Activated T-helper 1 cell treated with anti-CD3 and anti-CD28 coated beads, Interleukin-2, amount 50 U/mL, for 16 hours (primary cell): ENCODE measurements at places on chromosomes 2 and 18.

DNA sequence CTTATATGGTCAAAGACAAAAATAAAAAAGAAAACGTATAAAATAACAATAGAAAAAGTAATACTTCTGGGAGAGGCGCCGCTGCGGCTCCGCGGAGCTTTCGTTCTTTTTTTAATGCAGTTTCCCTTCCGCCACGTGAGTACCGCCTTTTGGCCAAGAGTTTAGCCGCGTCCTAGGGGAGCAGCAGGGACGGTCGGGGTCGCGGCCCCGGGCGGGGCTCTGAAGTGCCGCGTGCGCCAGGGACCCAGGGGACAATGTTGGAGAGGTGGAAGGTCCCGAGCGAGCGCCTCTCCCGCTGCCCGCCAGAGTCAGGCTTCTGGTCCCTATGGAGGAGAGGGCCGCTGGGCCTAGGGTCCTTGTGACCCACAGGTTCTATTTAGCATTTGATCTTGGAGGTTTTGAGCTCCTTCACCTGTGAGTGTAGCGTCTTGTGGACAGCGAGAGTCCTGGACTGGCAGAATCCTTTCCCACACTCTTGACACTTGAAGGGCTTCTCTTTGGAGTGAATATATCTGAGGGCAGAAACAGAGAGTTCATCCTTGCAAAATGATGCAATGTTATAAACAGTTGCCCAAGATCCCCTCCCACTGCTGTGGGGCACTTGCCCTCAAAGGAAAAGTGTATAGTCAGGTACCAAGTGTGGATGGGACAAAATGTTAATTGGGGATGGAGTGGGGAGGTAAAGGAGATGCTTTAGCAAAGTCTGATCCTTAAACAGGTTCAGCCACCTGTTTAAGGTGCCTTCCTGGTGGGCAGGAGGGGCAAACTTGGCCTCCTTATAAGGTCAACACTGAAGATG lies 6.3 kb downstream of the OSR1 start:
- DNase-seq, result no peak

GRCh38 chr2:5454051-5454390 lies 238.2 kb upstream of the SOX11 start:
- DNase-seq, result no peak

DNA sequence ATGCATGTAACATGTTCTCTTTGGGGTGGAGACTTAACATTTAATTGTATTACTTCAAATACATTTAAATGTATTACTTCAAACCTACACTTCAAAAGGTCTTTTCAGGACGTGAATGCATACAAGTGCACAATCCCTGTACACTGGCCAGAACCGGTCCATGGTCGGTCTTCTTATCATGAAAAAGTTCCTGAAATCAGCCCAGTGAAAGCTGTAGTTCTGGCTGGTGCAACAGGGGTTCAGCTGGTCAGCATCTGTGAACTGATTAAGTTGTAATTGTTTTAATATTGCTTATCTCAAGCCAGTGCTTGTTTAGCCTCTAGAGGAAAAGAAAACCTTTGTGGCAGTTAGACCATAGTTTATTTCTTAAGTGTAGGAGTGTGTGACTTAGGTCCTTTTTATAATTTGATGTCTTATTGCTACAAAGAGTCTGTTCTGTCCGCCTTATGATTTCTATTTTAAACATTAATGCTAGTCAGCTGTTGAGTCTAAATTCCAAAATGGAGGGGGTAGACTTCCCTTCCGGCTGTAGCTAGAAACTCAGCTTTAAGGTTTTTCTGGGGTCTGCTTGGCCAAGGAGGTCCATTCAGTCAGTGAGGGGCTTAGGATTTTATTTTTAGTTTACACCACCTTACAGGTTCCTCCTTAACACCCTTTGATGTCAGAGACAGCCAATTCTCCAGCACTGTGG lies 768 bp upstream of the CYBRD1 start:
- DNase-seq, result no peak

DNA sequence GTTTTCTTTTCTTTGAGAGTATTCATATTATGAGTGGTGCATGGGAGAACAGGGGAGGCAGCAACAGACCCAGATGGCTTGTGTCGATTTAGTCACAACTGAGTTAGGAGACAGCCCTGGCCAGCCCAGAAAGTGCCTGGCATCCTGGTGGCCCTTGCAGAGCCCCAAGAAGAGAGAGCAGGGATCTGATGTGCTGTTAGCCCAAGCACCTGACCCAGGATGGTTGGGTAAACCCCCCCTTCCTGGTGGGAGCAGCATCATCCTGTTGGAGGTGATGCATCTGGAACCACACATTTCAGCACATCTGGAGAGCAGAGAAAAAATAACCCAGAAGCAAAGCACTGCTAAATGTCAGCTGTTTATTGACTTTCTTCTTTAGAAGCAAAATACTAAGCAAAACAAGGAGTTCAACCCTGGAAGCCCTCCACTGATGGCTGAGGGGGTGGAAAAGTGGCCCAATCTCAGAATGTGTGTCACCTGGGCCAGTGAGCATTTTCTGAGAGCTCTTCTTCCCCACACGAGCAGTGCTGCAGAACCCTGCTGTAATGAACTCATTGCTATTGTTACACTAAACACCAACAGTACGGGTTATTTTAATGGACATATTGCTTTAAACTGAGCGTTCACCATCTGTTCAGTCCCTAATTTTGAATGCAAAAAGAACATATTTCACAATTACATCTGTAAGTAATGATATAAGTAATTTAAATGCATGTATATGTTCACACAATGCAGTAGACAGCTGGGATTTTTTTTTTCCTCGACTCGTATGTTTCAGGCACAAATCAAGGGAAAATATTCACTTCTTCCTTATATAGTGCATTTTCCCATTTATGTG lies 100.6 kb upstream of the SMIM21 start:
- DNase-seq, result no peak

- DNase-seq, result no peak
These were observed 556.3 kb downstream of the RIT2 start for GRCh38 chr18:42559069-42559690.

GRCh38 chr2:67581751-67582150 lies 184.6 kb downstream of the ETAA1 start:
- DNase-seq, result no peak

DNA sequence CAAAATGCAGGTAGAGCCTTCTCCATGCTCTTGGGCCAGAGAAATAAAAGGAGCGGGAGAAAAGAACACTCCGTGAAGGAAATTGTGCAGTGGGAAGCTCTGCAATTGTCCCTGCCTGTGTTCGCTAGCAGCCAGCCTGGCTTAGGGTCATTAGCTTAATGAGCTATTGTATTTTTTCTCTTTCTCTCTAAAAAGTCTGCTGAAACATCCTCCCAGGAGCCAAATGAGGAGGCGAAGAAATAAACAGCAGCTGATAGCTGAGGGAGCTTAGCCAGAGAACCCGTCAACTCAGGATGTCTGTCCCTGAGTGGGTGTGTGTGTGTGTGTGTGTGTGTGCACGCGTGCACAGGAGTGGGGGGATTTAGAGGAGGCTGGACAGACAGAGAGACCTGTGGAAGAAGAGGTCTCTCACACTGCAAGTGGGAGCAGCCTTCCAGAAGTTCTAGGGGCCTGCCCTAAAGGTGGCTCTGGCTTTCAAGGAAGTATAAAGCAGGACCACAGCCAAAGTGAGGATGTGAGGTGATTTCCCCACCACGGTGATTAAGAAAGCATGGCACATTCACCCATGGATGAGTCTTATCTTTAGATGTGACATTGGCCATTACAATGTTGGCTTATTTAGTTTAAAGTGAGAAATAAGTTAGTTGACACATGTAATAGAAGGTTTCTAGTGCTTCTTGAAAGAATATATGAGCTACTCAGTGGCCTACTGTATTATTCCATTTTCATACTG lies 690.4 kb downstream of the RNF144A start:
- DNase-seq, result no peak

- no peak for DNase-seq
These were observed 176.1 kb upstream of the SESTD1 start for GRCh38 chr2:179440642-179441251.

DNA sequence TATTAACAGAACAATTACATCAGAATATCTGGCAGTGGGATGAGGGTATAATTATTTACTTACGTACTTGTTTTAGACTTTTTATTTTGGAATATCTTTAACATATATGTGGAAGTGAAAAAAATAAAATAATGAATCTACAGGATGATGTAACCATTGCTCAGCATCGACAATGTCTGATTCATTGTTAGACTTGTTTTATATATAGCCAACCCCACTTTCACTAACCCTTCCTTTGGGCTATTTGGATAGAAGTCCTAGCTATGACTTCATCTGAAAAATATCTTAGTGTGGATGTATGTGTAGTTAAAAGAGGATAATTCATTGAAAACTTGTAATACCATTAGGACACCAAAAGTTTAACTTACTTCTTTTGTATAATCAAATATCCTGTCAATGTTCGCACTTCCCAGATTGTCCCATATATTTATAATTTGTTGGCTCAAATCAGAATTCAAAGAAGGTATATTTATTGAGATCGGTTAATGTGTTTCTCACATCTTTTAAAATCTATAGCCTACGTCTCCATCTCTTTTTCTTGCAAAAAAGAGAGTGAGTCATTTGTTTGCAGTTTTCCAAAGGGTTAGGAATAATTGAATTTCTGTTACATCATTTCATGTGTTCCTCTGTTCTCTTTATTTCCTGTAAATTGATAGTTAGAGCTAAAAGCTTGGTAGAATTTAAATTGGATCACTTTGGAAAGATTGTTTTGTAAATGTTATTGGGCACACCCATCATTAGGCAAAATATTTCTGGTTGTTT lies 506.1 kb upstream of the FAM98A start:
- DNase-seq, result no peak

- no peak for DNase-seq
These were observed 132.4 kb downstream of the ZNF516 start for GRCh38 chr18:76362676-76363075.

DNA sequence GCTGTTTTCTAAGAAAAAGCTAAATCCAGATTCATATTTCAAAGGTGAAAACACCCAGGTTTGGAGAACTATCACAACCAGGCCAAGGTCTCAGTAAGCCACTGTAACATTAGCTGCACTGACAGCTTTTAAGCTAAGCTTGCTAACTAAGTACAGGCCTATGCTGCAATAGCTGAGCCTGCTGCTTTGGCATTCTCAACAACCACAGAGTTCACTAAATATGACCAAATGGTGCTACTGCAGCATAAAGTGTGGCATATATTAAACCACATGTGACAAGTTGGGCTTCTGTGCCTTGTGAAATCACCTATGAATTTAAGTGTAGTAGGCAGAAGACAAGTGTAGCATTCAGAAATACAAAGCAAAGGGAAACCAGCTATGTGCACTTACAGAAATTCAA lies 206.7 kb downstream of the TCF4 start:
- no peak for DNase-seq

- DNase-seq, result no peak
These were observed 121.1 kb downstream of the LAMA3 start for GRCh38 chr18:23810396-23810795.

DNA sequence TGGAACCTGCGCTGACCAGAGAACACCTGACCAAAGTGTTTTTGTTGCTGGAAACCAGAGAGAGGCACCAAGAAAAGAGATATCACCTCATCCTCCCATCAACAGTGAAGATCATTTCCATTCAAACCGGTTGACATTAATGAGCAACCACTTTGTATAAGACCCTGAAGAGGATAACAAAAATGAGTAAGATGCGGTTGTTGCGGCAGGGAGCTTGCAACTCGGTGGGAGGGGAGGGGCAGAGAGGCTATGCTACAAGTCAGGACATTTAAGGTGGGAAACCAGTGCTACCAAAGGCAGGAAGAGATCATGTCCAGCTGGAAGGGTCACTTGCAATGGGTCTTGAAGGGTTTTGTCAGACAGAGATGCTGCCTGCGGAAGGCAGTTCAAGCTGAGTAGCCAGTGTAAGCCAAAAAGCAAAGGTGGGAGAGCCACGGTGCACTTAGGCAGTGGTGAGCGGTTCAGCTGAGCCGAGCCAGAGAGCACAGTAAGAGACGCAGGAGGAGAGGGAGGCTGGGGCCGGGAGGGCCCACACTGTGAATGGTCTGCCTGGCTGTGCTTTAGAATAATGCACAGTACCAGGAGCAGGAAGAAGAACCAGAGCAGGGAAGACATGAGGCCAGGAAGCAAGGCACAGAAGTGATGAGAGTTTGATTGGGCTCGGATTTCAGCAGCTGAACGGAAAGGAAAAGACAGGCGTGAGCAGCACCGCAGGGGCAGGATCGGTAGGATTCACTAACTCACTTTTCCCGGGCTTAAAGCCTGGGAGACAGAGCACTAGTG lies 24.4 kb upstream of the DTNB start:
- no peak for DNase-seq

DNA sequence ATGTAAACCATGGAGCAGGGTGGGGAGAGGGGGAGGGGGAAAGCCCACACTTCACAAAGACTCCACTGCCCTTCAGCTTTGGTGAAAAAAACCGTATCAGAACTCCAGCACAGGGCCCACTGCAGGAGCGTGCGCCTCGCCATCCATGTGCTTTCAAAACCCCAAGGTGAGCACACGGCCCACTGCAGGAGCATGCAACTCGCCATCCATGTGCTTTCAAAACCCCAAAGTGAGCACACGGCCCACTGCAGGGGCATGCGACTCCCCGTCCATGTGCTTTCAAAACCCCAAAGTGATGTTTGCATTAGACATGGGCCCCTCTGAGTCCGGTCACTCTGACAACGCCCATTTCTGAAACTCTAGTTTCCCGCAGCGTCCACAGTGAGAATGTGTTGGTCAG lies 7.8 kb downstream of the TXNL4A start:
- DNase-seq, result no peak

DNA sequence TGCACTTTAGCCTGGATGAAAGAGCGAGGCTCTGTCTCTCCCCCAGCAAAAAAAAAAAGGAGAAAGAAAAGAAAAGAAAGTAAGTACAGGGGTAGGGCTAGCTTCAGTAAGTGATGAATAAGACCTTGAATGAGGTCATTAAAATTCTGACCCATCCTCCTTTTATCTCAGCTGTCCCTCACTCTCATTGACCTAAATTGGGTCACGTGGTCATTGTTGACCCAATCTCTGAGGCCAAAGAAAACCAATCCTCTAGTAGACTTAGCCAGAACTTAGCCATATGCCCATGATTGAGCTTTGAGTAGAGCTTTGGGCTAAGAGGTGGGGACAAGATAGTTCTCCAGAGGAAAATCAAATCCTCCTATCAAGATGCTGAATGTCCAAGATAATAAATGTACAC lies 149.3 kb downstream of the PDE11A start:
- no peak for DNase-seq

- no peak for DNase-seq
These were observed at the start of gene GALR1 for GRCh38 chr18:77249569-77250500. Gene GALR1, plus strand, starts transcription at chr18:77249848. Its CDS starts 701 bp downstream, at chr18:77250549.

GRCh38 chr2:33812707-33813106 lies 213.6 kb upstream of the FAM98A start:
- DNase-seq, result no peak

- no peak for DNase-seq
These were observed 40.0 kb downstream of the ACOXL start for GRCh38 chr2:110772383-110772755.
